IPS DF 6.9 (cell line): ENCODE measurements at places on chromosomes 6 and 20.

GRCh38 chr6:145813285-145814034 lies 1.1 kb downstream of the FBXO30 start:
- no peak for DNase-seq

GRCh38 chr6:30151580-30151979 lies 9.4 kb downstream of the TRIM10 start:
- no peak for DNase-seq

DNA sequence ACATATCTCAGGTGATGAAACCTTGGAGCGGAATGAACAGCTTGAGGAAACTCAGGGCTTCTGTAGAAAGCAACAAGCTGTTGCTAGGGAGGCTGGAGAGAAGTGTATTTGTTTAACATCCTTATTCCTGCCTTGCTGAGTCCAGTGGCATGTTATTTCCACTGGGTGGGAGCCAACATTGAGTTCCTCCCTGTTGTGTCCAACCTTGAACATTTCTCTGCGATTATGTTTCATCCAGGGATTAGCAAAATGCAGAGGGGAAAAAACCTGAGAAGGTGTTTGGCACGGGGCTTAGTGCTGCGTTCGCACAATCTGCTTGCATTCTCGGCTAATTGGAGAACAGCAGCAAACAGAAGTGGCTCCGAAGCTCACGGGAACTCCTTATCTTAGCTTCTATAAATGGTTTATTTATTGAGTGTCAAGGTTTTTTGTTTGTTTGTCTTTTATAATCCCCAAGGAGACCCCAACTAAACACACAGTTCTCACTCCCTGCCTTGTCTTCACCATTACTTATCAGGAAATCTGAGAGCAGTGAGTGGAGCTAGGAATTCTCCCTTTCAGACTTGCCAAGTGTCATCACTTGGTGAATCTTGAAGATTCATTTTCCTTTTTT lies 412.8 kb downstream of the CDC5L start:
- DNase-seq, result no peak

- DNase-seq, result no peak
These were observed 161.6 kb upstream of the EXOC2 start for GRCh38 chr6:854406-855118.

DNA sequence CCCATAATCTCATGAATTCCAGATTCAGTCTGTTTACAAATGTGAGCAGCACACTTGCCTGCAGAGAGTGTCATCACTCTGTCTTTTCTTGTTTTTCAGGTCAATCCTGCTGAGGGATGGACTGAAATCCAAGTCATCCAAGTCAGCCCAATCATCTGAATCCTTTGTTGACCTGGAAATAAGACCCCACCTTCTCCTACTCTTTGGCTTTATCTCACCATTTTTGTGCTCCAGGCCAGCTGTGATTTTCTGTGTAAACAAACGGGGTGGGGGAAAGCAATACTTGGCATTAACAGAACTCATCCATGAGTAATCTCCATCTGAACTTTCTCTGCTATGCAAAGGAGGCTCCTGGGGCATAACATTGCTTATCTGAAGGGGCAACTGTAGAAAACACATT lies 16.9 kb upstream of the GSTA4 start:
- DNase-seq, result no peak

GRCh38 chr6:77337392-77337791 lies 125.9 kb downstream of the HTR1B start:
- peak; percentile 2 for DNase-seq

- no peak for DNase-seq
These were observed 272.7 kb upstream of the PLCB4 start for GRCh38 chr20:8796088-8796660.

DNA sequence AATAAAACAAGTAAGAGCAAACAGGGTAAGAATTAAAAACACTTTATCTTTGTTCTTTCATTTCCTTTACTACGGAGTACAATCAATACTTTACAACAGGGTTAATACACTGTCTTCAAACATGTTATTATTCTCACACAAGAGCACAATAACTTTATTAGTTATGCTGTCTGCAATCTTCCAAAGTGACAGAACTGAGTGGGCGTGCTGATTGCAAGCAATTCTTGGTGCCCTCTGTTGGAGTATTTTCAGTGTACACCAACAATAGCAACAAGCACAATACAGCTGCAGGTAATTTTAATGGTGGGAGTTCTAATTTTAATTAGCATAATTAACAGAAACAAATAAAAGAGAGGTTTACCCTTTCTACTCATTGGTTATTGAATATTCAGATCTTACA lies 33.9 kb upstream of the PTPRK start:
- DNase-seq, result no peak

- no peak for DNase-seq
These were observed 28.1 kb upstream of the AKIRIN2 start for GRCh38 chr6:87729965-87730719.

GRCh38 chr6:153966001-153966400 lies 73.0 kb upstream of the OPRM1 start:
- no peak for DNase-seq

- DNase-seq, result no peak
These were observed 50.6 kb upstream of the FANCE start for GRCh38 chr6:35401514-35401913.

GRCh38 chr20:31415653-31416052 lies 9.6 kb upstream of the DEFB121 start:
- DNase-seq, result no peak

DNA sequence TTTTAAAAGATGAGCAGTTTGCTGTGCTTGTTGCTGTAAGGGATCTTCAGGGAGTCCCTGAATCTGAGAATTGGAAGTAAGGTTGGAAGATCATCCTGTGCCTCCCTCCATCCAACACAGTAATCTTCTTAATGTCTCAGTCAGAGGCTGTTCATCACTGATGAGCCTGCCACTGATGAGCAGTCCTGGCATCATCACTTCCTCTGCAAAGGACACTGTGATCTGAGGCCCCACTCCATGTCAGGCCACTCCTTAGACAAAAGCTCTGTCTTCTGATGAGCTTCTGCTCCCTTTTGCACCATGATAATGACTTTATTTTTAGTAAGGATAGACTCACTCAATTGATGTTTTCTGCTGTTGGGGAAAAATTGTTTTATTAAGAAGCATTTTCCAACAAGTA lies 121.0 kb downstream of the UST start:
- DNase-seq, result no peak

DNA sequence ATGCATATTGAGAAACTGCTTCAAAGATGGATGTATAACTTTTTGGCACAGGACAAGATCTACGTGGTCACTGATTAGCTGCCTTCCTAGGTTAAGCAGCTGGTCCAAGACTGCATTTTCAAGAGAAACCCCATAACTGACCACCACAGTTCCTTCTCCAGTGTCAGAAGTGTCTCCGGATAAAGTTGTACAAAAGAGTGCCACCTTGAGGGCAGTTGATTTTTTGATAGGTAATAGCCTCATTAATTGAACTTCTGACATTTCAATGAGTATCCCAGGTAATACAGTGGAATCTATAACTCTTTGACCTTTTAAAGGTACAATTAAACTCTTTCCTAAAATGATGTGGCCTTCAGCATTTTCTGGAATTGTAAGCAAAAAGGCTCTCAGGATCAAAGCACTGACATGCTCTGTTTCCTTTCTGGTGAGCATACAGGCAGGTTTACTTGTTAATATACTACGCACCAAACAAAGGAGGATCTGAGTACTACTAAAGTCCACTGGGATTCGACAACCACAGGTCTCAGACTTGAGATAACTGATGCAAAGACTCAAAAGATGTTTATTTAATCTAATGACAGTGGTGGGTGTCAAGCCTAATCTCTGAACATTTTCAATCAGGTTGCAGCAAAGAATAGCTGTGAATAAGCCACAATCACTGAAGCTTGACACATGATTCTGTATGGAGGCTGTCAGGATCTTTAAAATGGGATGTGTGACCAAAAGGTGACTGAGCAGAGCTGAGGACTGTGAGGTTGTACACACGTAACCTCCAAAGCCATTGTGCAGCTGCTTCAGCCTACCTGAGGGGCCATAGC lies 21.2 kb downstream of the MKKS start:
- no peak for DNase-seq

DNA sequence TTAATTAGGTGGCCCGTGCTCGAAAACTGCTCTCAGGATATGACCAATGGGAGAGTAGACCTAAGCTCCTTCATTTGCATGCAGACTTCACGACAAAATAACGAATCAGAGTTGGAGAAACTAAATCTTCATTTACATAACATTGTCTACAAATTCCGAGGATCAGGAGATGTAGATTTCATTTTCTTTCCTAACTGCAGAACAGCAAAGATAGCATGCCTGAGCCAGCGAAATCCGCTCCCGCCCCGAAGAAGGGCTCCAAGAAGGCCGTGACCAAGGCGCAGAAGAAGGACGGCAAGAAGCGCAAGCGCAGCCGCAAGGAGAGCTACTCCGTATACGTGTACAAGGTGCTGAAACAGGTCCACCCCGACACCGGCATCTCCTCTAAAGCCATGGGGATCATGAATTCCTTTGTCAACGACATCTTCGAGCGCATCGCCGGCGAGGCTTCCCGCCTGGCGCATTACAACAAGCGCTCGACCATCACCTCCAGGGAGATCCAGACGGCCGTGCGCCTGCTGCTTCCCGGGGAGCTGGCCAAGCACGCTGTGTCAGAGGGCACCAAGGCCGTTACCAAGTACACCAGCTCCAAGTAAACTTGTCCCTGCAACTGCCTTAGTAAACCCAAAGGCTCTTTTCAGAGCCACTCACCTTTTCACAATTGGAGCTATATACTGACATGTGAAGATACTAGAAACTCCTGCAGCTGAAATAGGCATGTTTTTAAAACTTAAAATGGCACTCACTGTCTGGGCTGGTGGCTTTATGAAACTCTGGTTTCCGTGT lies 96.5 kb downstream of the HFE start:
- no peak for DNase-seq

- DNase-seq, result no peak
These were observed 26.1 kb downstream of the CHMP4B start for GRCh38 chr20:33837096-33837830.

- DNase-seq, result no peak
These were observed 21.9 kb downstream of the ECT2L start for GRCh38 chr6:138817799-138818198.

DNA sequence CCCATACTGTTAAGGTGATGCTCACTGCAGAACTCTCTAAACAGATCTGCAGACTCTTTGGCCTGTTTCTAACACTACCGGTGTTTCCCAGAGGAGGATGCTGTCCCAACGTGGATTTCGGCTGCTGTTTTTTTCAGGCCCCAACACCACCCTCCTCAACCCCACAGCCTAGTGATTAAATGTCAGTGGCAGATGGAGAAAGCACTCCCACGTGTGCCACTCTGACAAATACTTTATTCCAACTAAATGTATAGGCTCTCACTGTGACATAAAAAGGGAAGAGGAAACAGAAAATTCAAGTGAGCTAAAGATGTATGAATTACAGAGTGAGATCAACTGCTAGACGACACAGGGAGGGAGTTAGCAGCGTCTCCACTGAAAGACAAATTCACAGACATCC lies 3.6 kb downstream of the TBC1D20 start:
- no peak for DNase-seq

GRCh38 chr6:1630212-1630770 lies 20.6 kb downstream of the FOXC1 start:
- DNase-seq, result no peak

GRCh38 chr6:97497713-97498331 lies 214.8 kb upstream of the MMS22L start:
- peak; percentile 20 for DNase-seq

GRCh38 chr6:17957086-17957485 lies 30.3 kb downstream of the KIF13A start:
- no peak for DNase-seq

- no peak for DNase-seq
These were observed 18.8 kb downstream of the MRPL14 start for GRCh38 chr6:44108471-44108870.

GRCh38 chr6:151757506-151757955 lies 50.0 kb upstream of the ESR1 start:
- DNase-seq, result no peak

DNA sequence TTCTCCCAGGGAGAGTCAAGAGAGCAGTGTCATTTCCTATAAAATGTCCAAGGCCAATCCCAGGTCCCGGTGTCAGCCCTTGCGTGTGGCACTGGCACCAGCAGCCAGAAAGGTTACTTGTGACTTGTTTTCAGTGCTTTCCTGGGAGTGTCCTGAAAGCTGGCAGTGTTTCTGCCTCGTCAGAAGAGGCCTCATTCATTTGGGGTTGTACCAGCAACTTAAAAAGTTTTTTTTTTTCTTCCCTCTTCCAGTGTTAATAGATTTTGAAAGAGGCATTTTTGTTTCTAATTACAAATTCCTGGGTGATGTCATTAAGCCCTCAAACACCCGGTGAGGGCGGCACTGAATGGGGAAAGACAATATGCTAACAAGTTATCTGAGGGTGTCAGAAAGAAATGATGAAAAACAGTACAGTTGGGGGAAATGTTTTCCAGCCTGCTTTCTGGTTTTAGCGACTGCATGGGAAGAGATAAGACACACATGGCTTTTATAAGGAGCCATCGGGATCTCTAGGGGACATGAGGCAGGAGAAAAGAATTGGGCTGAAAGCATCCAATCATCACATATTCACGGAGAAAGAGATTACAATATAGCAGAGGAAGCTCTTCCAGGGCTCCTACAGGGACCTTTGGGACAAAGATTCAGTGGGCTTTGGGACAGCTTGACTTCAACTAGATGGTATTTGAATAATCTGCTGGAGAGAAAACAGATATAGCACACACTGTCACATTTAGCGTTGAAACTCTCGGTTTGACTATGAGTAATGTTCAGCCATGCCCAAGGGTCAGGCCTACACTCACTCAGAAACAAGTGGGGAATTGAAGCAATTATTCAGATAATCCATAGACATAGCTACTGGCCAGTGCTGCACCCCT lies 153.0 kb downstream of the BCAS1 start:
- no peak for DNase-seq

- DNase-seq, result no peak
These were observed 379.0 kb downstream of the PHF3 start for GRCh38 chr6:64014595-64014994.

DNA sequence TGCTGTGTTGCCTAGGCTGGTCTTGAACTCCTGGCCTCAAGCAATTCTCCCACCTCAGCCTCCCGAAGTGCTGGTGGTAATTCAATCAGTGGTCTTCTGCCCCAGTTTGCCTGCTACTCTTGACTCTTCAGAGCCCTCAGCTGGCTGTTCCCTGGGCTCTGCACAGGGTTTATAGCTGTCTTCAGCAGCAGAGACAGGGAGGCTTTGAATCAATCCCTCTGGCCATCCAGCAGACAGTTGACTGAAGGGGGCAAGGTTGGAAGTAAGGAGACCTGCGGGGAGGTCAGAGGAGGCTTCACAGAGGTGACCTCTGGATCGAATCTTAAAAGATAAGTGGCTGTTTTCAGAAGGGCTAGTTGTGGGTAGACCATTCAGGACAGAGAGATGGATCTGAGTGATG lies 26.0 kb upstream of the KIF3B start:
- no peak for DNase-seq

GRCh38 chr20:50729901-50730764 lies 1.2 kb upstream of the PARD6B start:
- no peak for DNase-seq
